ENCODE measurements at places on chromosomes 16 and 17. TPM values are rescaled to one million over a fixed set of nuclear protein-coding genes. Genes with fewer than 3 reads are reported as not detected.
A peak's percentile ranks its signal among the peaks of the same experiment; 100 is the strongest.

GRCh38 chr16:58099097-58099955 is 29.9 kb downstream of the CFAP20 start:
- H3K27ac ChIP-seq = no peak overlapping the region
- no peak overlapping the region for H3K4me3 ChIP-seq
- no peaks in the 10 kb centered on the region for H3K27me3 ChIP-seq
- H3K4me1 ChIP-seq = peaks cover 12% of the 10 kb centered on the region

DNA sequence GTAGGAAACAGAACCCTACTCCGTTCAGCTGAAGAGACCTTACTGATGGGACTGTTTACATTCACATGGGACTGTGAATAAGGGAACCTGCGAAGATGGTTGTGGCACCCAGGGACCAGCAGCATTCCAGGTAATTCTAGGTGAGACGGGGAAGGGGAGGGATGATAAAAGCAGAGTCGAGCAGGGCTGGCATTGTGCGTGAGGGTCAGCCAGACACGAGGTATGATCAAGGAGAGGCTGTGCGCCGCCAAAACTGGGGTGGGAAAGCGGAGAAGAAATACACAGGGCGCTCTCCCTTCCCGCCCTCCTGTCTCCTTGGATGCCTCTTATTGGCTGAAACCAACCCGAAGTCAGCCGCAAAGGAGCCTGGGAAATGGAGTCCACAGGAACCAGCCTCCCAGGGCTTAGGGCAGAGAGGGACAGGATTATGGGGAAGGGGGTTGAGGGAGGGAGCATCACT is 38.4 kb upstream of the CSNK2A2 start:
- peaks cover 5% of the 10 kb centered on the region for H3K4me1 ChIP-seq
- no peak overlapping the region for H3K27ac ChIP-seq
- H3K36me3 ChIP-seq = no peaks in the 10 kb centered on the region
- H3K4me3 ChIP-seq = peak overlapping the region; percentile 40
- no peak for DNase-seq

GRCh38 chr17:11807606-11808005 is 189.7 kb downstream of the ZNF18 start:
- no peak for DNase-seq
- no peak overlapping the region for H3K4me3 ChIP-seq
- no peaks in the 10 kb centered on the region for H3K36me3 ChIP-seq
- no peaks in the 10 kb centered on the region for H3K4me1 ChIP-seq
- no peak overlapping the region for H3K27ac ChIP-seq

- H3K27ac ChIP-seq = no peak overlapping the region
- H3K4me3 ChIP-seq = no peak overlapping the region
- peaks cover 79% of the 10 kb centered on the region for H3K4me1 ChIP-seq
- no peaks in the 10 kb centered on the region for H3K27me3 ChIP-seq
- peaks cover 28% of the 10 kb centered on the region for H3K36me3 ChIP-seq
Measured at GRCh38 chr17:45310380-45311324, 6.2 kb downstream of the MAP3K14 start.

DNA sequence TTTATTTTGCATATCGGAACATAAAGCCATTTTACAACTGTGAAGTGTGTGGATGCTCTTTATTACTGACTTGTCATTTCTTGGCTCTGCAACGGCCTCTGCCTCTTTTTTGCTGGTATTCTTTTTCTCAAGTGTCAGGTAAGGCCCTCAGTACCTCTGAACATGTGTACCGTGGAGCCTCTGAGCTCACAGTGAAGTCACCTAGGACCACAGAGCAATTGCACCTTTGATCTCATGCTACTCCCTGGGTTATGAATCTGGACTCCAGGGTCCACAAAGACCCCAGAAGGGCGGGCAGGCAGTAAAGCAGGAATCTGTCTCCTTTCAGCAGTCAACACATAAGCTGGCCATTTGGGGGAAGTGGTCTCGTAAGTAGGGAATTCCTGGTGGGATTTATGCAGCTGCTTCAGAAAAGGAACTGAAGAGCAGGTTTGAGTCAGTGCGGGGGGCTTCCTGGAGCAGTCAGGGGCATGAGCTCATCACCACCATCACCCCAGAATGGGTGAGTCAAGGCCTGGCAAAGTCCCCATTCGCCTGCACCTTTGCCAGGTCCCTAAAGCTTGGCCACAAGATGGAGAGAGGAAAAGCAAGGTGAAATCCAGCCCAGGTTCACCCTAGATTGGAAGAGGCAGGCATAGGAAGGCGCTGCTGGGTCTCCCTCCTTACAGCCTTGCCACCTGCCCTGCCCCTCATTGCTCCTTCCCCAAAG is 33.0 kb downstream of the TBX4 start:
- H3K27me3 ChIP-seq = no peaks in the 10 kb centered on the region
- H3K36me3 ChIP-seq = no peaks in the 10 kb centered on the region
- H3K4me1 ChIP-seq = peaks cover 2% of the 10 kb centered on the region
- H3K27ac ChIP-seq = no peak overlapping the region

GRCh38 chr17:82970818-82971590 is 108.4 kb upstream of the METRNL start:
- H3K27ac ChIP-seq = no peak overlapping the region
- DNase-seq = no peak
- H3K27me3 ChIP-seq = no peaks in the 10 kb centered on the region
- no peaks in the 10 kb centered on the region for H3K4me1 ChIP-seq
- H3K4me3 ChIP-seq = no peak overlapping the region
- no peaks in the 10 kb centered on the region for H3K36me3 ChIP-seq

GRCh38 chr17:81012574-81013447 is 21.2 kb downstream of the CHMP6 start:
- H3K36me3 ChIP-seq = no peaks in the 10 kb centered on the region
- H3K27ac ChIP-seq = no peak overlapping the region
- no peak overlapping the region for H3K4me3 ChIP-seq
- H3K27me3 ChIP-seq = peaks cover 9% of the 10 kb centered on the region
- no peak for DNase-seq

DNA sequence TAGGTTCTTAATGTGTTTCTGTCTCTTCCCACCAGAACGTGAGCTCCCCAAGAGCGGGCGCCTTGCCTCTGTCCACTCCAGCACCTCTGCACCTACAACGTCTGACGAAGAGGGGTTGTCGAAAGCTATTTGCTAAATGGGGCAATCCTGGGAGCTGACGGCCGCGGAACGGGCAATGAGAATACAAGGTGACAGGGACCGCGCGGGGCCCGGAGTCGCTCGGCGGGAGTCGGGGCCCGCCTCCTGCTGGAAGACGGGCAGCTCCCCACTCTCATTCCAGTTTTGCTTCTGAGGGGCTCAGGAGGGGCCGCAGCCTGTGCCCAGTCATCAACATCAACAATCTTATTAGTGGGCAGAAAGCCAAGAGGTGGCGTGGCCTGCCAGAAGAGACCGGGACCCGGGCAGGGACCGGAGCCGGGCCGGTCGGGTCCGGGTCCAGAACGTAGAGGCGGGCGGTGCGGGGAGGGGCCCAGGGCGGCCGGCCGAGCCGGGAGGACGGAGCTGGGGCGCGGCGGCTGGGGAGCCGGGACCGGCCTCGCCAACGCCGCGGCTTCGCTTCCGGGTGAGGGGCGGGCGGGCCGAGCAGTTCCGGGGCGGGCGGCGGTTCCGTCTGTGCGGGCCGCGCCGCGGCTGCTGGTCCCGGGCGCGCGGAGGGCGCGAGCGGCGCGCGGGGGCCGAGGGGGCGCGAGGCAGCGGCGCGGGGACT is at the start of gene MOSMO:
MOSMO (plus strand) TSS at position 603 of the 706 bp plus-strand sequence. CDS start 191 bp downstream, outside the sequence.
- H3K4me1 ChIP-seq = peaks cover 23% of the 10 kb centered on the region
- H3K4me3 ChIP-seq = peak within 1 kb of the TSS; percentile 91
- peak within 1 kb of the TSS; percentile 75 for H3K27ac ChIP-seq

- H3K4me3 ChIP-seq = no peak overlapping the region
- H3K27me3 ChIP-seq = no peaks in the 10 kb centered on the region
- no peak for DNase-seq
- H3K27ac ChIP-seq = no peak overlapping the region
- peaks cover 7% of the 10 kb centered on the region for H3K4me1 ChIP-seq
Measured at GRCh38 chr16:30437511-30438046, 7.7 kb upstream of the DCTPP1 start.

DNA sequence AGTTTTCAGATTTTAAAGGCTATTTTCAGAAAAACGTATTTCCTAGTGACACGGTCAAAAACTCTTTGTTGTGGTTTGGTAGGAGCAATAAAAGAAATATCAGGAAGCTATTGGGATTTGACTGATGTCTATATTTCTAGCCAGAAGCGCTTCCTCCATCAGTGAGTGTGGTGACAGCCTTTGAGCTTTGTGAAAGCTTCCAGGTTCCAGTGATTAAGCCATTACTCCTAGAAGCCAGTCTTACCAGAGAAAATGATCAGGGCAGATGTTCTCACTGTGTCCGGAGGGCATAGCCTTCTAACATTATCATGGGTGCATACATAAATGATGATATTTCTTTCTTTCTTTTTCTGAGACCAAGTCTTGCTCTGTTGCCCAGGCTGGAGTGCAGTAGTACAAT is 39.6 kb downstream of the MAP2K6 start:
- no peak overlapping the region for H3K4me3 ChIP-seq
- H3K4me1 ChIP-seq = no peaks in the 10 kb centered on the region
- H3K27me3 ChIP-seq = no peaks in the 10 kb centered on the region
- H3K27ac ChIP-seq = no peak overlapping the region
- H3K36me3 ChIP-seq = no peaks in the 10 kb centered on the region
- DNase-seq = no peak

Gene AARSD1
- 49.3 TPM for polyA plus RNA-seq

Gene RND2
- 0.20 TPM for polyA plus RNA-seq

Gene SHISA6
- polyA plus RNA-seq = 2.2 TPM

Gene HP
- polyA plus RNA-seq = not detected

Data from keratinocyte (primary cell).